Peyer's patch (tissue), 4 donors: ENCODE measurements at places on chromosomes 5 and 9.
A peak's percentile ranks its signal among the peaks of the same experiment; 100 is the strongest.

- no peaks in the 10 kb centered on the region for H3K27me3 ChIP-seq
- H3K36me3 ChIP-seq = no peaks in the 10 kb centered on the region
- no peak overlapping the region for H3K27ac ChIP-seq
- H3K4me3 ChIP-seq = no peak overlapping the region
These were observed 1132.7 kb downstream of the CDH9 start for GRCh38 chr5:25905646-25906045.

DNA sequence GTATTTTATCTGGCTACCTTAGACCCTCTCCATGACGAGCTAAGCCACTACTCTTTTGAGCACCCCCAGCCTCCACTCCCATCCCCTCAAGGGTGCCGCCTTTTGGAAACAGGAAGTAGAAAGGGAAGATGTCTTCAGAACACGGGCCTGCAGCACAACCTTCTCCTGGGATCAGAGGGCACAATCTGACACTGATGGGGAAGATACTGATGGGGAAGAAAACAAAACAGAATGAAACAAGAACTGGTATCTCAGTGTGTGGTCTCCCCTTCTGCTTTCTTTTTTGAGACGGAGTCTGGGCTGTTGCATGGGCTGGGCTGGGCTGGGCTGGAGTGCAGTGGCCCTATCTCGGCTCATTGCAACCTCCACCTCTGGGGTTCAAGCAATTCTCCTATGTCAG is 539.7 kb upstream of the DAP start:
- H3K4me1 ChIP-seq = no peaks in the 10 kb centered on the region
- no peak overlapping the region for H3K4me3 ChIP-seq
- no peaks in the 10 kb centered on the region for H3K27me3 ChIP-seq
- no peak overlapping the region for H3K27ac ChIP-seq
- no peak for DNase-seq

- no peak overlapping the region for H3K4me3 ChIP-seq
- H3K27me3 ChIP-seq = no peaks in the 10 kb centered on the region
- H3K36me3 ChIP-seq = no peaks in the 10 kb centered on the region
- no peaks in the 10 kb centered on the region for H3K4me1 ChIP-seq
- no peak overlapping the region for H3K27ac ChIP-seq
These were observed 44.1 kb downstream of the GAS1 start for GRCh38 chr9:86902991-86903733.

- H3K27me3 ChIP-seq = no peaks in the 10 kb centered on the region
- H3K4me3 ChIP-seq = peak within 1 kb of the TSS; percentile 59
- peak; percentile 64 for DNase-seq
These were observed at the start of gene ARHGEF39 for GRCh38 chr9:35664531-35665470. ARHGEF39 (minus strand) TSS chr9:35665195; CDS start chr9:35665169, 26 bp downstream.

- H3K36me3 ChIP-seq = no peaks in the 10 kb centered on the region
- no peak for DNase-seq
- H3K4me1 ChIP-seq = no peaks in the 10 kb centered on the region
- peak overlapping the region; percentile 79 for H3K27ac ChIP-seq
These were observed 378 bp downstream of the DROSHA start for GRCh38 chr5:31531543-31531887.

DNA sequence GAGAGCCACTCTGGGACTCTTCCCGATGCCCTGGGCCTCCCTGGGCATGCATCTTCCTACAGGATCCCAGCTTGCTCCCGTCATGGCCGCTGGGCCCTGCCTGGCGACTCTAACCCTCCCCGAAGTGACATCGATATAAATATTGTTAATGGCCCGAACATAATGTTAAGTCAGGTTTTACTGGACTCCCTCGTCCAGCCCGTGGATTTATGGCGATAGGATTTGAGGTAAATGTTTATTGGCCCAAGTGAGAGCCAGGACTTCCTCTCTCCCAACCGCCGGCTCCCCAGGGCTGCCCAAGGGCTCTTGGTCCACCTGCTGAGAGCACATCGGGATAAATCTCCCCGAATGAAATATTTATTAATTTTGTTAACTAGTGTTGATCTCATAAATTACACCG is 246.3 kb downstream of the PBX3 start:
- H3K4me3 ChIP-seq = no peak overlapping the region
- H3K27ac ChIP-seq = no peak overlapping the region
- DNase-seq = no peak
